ENCODE measurements at places on chromosomes 16 and 17.

- DNase-seq, result no peak
Observed at GRCh38 chr16:55672471-55672870, 16.7 kb downstream of the SLC6A2 start.

- peak; percentile 51 for DNase-seq
Observed at GRCh38 chr17:14299280-14300141, 1.4 kb upstream of the HS3ST3B1 start.

GRCh38 chr16:75074920-75075687, 41.5 kb downstream of the LDHD start:
- DNase-seq, result peak; percentile 92

DNA sequence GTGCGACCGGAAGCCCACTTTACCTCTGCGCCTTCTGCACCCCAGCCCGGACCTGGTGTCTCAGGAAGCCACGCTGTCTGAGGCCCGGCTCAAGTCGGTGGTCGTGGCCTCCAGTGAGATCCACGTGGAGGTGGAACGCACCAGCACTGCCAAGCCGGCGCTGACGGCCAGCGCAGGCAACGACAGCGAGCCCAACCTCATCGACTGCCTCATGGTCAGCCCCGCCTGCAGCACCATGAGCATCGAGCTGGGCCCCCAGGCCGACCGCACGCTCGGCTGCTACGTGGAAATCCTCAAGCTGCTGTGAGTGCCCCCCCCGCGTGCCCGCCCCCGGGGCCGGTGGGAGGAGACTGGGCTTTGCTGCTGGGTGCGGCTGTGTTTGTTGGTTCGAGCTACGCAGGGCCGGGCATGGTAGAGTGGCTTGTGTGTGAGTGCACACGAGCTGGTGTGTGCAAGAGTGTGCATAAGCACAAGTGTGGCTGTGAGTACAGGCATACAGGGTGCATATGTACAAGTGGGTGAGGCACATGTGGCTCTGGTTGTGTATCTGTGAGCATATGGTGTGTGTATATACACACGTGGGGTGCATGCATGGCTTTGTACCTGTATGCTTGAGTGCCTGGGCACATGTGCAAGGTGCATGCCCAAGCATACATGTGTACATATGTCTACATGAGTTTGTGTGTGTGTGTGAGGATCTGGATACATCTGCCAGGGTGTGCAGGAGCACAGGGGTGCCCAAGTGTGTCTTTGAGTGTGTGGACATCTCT, 100.6 kb upstream of the PLCG2 start:
- no peak for DNase-seq

- DNase-seq, result no peak
Observed at GRCh38 chr17:47847341-47848197, 3.4 kb downstream of the SP6 start.

- no peak for DNase-seq
Observed at GRCh38 chr17:57565176-57565575, 179.9 kb downstream of the CCDC182 start.

DNA sequence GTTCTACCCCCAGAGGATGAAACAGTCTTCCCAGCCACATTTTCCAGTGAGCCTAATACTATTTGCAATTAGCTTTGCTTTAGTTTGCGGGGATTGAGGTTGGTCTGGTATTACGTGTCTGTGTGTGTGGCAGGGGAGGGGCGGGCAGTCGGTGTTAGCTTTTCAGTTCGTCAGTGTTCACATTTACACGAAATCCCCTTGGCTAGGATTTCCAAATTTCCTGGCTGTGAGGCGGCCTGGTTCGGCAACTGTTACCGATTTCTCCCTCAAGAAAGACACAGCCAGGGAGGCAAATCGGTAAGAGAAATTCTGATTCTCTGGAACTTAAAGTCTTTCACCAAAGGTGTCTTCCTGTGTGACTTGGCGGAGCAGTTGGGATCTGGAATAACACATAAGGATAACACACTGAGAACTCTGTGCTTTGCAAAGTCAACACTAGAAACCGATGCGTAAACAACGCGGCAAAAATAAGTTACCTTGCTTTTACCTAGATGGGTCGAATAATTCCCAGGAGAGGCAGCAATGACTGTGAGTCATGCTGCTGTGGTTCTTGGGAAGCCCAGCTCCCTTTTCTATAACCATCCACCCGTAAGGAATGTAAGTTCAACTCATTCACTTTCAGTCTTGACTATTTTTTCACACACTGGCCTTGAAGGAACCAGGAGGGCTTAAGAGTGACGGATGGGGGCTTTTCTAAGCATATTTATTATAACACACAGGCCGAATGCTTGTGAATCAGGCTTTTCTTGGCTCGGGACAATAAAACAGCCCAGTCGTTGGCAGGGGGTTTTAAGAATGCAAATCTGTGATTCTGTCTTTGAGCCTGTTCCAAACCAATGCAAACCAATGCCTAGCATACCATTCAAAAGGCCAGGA, 24.2 kb downstream of the GPRC5B start:
- no peak for DNase-seq

- DNase-seq, result no peak
Observed at GRCh38 chr17:14044702-14045101, 24.6 kb upstream of the COX10 start.

- DNase-seq, result no peak
Observed at GRCh38 chr16:63981639-63982038, 1140.2 kb downstream of the CDH11 start.

- DNase-seq, result no peak
Observed at GRCh38 chr16:83814659-83814985, 6.8 kb downstream of the HSBP1 start.

GRCh38 chr16:85416228-85417109, 196.7 kb upstream of the GSE1 start:
- peak; percentile 87 for DNase-seq

DNA sequence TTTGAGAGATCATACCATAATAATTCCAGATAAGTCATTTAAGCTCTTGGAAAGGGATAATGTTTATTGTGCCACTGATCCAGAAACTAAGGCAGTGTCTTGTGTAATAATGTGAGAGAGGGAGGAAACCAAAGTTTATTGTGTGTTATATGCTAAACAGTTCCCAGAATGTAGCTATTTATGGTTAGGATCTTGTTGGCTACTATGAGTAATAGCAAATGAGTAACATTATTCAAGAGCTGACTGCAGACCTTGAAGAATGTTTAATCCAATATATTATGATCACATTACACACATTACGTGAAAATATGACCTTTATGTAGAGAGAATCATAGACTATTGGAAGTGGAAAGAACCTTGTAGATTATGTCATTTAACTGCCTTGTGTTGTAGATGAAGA, 139.5 kb downstream of the BCAS3 start:
- no peak for DNase-seq

GRCh38 chr17:5510771-5511170, 24.4 kb downstream of the MIS12 start:
- DNase-seq, result no peak

- DNase-seq, result no peak
Observed at GRCh38 chr17:76048711-76049110, 21.6 kb upstream of the EVPL start.

- no peak for DNase-seq
Observed at GRCh38 chr17:48609033-48609432, 1.8 kb downstream of the HOXB7 start.

DNA sequence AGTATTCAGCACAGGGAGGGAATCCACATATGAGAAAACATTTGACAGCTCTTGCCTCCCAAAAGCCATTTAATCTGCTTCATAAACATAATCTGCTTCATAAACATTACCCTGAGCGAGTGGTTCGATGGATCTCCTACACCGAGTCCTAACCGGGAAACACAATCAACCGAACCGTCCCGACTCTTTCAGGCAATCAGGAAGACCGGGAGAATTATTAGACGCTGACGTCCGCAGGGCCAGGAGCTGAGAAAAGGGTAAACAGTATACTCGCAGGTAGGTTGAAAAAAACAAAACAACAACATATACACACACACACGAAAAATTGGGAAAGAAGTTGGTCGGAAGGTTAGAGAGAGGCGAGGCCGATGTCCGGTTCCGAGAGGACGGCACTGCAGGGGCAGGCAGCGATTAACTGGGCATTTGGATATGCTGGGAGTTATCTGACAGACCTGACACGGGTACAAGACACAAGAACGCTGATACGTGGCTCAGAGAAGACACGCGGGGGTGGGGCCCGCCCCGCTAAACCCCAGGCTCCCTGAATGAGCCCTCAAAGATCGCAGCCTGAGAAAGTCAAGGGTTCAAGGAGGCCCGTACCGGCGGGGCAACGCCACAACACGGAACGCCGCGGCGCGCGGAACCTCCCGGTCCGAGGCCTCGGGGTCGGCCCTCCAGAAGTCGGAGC, 585 bp downstream of the AP1G1 start:
- DNase-seq, result no peak

- DNase-seq, result peak; percentile 42
Observed at GRCh38 chr16:15509593-15510535, 75.5 kb downstream of the BMERB1 start.

DNA sequence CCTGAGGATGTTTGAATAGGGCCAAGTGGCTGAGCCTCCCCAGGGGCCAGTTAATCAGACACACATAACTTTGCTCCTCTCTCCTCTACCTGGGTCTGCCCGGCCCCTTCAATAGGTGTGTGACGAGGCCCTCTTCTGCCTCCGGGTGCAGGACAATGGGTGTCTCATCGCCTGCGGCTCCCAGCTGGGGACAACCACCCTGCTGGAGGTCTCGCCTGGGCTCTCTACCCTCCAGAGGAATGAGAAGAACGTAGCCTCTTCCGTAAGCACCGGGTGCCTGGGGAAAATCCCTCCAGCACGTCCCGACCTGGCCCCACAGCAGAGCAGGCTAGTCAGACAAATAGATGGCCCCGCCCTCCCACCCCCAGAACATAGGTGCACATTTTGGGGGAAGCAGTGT, 16.1 kb upstream of the KIF19 start:
- no peak for DNase-seq

DNA sequence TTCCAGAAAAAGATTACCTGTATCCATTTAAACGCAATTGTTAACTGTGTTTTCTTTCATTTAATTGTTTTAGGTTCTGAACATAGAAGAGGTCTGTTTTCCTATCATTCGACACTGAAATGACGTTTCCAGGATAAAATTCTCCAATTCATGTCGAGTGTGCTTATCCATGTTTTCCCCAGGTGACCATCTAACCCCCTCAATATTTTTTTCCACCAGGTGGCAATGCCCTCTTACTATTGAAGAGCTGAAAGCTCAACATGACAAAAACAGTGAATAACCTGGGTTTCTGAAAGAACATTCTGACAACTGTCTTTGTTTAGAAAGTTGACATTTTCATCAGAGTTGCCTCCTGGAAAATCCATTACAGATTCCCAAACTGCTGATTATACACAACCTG, 948.7 kb downstream of the KCNJ2 start:
- DNase-seq, result no peak

GRCh38 chr17:69075823-69076222, 15.1 kb upstream of the ABCA9 start:
- no peak for DNase-seq

GRCh38 chr17:71799657-71800056, 321.2 kb upstream of the SOX9 start:
- DNase-seq, result no peak

GRCh38 chr16:12460064-12460392, 343.7 kb downstream of the CPPED1 start:
- no peak for DNase-seq

- peak; percentile 52 for DNase-seq
Observed at GRCh38 chr16:5615868-5616642, 518.5 kb upstream of the EEF2KMT start.

- no peak for DNase-seq
Observed at GRCh38 chr17:74558882-74559519, 8.3 kb downstream of the CD300H start.

- no peak for DNase-seq
Observed at GRCh38 chr16:69606985-69607384, 41.2 kb downstream of the NFAT5 start.

GRCh38 chr17:60292697-60293096, 99.2 kb downstream of the USP32 start:
- DNase-seq, result no peak

GRCh38 chr17:31462261-31462660, 70.8 kb downstream of the RAB11FIP4 start:
- no peak for DNase-seq

GRCh38 chr17:21242026-21242697, 11.0 kb downstream of the NATD1 start:
- no peak for DNase-seq

DNA sequence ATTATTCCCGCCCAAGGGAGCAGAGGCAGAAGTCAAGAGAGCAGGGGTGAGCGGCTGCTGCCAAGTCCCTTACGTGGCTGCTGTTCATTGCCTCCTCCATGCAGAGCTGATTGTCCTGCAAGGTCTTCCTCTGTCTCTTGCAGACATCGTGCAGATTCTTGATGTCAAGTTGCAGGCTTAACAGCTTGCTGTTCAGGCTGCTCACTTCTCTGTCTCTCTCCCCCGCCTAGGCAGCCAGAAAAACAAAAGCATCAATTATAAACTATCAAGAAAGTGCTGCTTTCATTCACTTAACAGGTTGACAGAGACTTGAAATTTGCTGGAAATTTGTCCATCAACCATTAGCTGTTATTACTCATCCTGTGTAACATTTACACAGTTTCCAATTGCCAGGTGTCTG, 7.3 kb downstream of the PMFBP1 start:
- no peak for DNase-seq

GRCh38 chr17:32311028-32311536, 30.9 kb downstream of the C17orf75 start:
- no peak for DNase-seq

DNA sequence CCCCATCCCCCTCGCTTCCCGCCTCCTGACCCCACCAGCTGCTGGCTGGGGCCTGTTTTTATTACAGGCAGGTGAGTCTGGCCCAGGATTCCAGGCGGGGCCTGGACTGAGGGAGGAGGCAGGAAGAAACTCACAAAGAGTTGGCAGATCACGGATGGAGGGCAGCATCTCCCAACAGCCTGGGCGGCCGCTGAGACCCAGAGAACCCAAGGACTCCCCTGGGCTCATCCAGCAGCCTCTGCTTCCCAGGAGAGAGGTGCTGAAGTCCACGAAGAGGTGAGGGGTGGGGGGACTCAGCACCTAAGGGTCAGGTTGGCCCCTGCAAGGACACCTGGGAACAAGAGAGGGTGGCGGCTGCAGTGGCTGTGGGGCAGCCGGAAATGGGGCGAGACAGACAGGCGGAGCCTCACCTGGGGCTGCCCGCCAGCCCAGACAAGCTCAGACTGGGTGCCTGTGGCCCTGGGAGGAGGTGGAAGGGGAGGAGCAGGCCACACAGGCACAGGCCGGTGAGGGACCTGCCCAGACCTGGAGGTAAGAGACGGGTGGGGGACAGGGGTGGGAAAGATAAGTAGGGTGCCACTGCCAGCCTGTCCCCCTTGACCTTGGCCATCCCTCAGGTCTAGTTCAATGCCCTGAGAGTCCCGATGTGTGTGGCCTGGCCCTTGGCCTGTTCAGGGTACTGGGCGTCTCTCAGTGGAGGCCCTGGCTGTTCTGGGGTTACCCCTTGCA, 8.7 kb upstream of the ADGRG1 start:
- DNase-seq, result no peak
